Stimulated activated CD8-positive, alpha-beta memory T cell treated with anti-CD3 and anti-CD28 coated beads, Interleukin-7, amount 100 ng/mL, for 4 hours (primary cell): ENCODE measurements at places on chromosomes 1 and 21.

DNA sequence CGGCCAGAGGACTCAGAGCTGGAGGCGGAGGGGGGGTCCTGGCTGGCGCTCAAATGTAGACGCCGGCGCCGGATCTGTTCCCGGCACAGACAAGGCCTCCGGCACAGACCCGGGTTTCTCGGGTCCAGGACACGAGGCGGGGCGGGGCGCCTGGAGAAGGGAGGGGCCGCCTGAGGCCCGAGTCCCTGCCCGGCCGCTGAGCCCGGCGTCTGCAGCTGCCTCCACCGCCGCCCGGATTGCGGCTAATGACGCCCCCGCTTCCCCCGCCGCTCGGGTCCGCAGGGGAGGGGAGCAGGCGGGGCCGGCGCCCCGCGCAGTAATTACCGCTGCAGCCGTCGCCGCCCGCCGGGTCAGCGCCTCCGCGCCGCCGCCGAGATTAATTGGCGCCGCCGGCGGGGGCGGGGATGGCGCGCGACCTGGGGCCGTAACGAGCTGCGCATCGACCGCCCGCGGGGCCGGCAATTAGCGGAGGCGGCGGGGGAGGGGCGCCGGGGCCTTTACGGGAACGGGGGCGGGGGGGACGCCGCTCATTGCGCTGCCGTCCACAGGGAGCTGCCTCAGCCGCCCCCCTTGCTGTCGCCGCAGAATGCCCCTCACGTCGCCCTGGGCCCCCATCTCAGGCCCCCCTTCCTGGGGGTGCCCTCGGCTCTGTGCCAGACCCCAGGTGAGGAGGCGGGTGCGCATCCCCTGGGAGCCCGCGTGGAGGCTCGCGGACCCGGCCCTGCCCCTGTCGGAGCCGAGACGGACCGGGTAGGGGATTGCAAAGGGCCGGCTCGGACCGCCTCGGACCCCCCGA lies 17.3 kb downstream of the NOC2L start:
- no peak for DNase-seq

- no peak for DNase-seq
Observed at GRCh38 chr1:44485229-44485933, 80.3 kb downstream of the RNF220 start.

GRCh38 chr1:226650236-226650841 lies 88.7 kb downstream of the ITPKB start:
- no peak for DNase-seq

DNA sequence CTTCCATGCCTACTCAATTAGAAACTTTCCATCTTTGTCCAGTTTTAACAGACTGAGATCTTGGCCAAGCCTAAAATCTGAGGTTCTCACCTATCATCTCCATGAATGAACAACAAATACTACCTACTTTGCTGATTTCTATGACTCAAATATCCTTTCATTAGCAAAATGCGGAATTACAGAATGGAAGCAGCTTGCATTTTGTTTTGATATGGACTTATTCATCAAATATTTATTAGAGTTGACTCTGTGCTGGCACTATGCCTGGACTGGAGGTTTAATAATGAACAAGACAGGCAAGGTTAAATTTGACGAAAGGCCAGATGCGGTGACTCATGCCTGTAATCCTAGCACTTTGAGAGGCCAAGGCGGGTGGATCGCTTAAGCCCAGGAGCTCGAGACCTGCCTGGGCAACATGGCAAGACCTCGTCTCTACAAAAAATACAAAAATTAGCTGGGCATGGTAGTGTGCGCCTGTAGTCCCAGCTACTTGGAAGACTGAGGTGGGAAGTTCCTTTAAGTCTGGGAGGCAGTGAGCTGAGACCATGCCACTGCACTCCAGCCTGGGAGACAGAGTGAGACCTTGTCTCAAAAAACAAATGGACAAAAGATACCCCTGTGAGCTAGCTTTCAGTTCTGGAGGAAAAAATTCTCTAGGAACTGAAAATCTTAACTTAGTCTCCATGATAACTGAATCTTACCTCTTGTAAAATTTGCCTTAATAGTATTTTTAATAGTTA lies 29.4 kb upstream of the SOD1 start:
- no peak for DNase-seq

DNA sequence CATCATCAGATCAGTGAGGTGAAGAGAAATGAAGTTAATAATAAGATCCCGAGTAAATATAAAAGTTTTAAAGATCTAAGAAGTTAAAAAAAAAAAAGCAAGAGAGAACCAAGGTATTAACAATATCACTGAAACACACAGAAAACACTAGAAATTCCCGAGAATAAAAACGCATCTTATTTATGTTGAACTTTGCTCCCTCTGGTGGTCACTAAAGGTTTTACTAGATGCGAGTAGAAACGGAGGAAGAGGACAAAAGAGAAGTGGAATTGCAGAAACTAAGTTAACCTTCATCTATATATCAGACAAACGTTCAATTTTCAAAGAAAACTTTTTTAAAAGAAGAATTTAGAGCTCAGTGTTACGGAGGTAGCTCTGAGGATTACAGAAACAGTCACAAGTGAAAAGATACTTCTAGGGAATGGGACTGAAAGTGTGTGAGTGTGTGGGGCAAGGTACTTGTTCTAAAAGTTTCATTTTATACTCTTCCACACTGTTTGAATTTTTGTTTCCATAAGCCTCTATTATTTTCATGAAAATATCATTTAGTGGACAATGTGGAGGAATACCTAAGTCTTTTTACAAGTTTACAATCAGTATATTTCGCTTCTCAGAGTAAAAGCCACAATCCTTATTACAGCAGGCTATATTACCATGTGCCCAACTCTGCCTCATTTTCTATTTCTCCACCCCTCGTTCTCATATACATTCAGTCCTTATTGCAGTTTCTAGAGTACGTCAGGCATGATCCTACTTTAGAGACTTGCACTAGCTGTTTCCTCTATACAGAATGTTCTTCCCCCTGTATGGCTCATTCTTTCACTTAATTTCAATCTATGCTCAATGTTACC lies 19.7 kb downstream of the ACBD6 start:
- no peak for DNase-seq

GRCh38 chr1:191969290-191969689 lies 189.0 kb upstream of the RGS18 start:
- no peak for DNase-seq

GRCh38 chr1:28412731-28413130 lies 43.2 kb downstream of the PHACTR4 start:
- DNase-seq = no peak

DNA sequence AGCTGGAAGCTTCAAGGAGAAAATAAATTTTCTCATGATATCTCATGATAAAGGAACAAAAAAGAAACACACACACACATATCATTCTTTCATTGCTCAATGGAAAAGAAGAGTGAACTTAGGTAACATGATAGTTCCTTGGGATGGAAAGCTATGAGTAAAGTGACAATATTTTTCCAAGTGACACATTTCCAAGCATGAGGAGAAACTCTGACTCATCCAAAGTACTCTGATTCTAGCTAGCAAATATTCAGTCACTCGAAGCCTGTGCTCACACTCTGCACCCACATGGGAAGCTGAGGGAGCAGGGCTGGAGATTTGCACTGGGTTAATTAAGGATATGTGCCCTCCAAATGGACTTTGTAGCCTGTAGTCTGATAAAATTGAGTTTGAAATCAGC lies 222.4 kb downstream of the LRRC40 start:
- DNase-seq = no peak

DNA sequence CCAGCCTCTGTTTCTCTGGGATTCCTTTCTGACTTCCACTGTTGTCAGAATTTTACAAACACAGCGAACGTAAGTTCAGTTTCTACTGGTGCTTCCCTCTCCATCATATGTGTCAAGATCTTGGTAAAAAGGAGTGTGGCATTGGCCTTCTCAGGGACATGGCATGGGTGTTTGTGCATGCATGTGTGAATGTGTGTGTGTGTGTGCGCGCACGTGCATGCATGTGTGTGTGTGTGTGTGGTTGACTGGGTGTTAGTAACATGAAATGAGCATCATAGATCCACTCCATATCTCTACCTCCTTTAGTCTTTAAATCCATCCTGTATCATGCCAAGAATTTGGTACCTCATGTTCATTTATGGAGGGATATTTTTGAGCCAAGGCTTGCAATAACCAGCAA lies 411.3 kb downstream of the NPHP4 start:
- DNase-seq = no peak

DNA sequence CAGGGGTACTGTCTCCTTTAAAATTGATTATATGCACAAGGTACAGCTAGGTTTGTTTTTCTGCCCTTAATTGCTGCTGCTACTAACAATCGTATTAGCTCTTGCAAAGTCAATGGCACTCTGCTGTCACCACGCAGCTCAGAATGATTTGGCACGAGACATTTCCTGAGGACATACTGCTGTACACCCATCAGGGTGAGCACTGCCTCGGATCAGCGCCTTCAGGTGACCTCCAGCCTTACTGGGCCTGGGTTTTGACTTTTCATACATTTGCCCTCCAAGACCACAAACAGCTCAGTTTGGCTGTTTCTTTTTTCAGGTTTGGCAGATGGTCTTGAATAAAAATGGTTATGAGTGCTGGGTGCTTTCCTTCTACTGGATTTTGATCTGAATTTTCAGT lies 110.9 kb downstream of the NTPCR start:
- no peak for DNase-seq

DNA sequence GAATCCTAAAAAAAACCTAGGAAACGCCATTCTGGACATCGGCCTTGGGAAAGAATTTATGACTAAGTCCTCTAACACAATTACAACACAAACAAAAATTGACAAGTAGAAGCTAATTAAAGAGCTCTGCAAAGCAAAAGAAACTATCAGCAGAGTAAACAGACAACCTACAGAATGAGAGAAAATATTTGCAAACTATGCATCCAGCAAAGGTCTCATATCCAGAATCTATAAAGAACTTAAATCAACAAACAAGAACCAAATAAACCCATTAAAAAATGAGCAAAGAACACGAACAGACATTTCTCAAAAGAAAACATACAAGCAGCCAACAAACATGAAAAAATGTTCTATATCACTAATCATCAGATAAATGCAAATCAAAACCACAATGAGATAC lies 58.6 kb downstream of the PTGFR start:
- no peak for DNase-seq

GRCh38 chr1:55140546-55140983 lies 74.6 kb downstream of the USP24 start:
- peak; percentile 47 for DNase-seq
